Glutamatergic neuron (in vitro differentiated cells): ENCODE measurements at places on chromosomes 13 and 19. TPM values are rescaled to one million over a fixed set of nuclear protein-coding genes. Genes with fewer than 3 reads are reported as not detected.
A peak's percentile ranks its signal among the peaks of the same experiment; 100 is the strongest.

DNA sequence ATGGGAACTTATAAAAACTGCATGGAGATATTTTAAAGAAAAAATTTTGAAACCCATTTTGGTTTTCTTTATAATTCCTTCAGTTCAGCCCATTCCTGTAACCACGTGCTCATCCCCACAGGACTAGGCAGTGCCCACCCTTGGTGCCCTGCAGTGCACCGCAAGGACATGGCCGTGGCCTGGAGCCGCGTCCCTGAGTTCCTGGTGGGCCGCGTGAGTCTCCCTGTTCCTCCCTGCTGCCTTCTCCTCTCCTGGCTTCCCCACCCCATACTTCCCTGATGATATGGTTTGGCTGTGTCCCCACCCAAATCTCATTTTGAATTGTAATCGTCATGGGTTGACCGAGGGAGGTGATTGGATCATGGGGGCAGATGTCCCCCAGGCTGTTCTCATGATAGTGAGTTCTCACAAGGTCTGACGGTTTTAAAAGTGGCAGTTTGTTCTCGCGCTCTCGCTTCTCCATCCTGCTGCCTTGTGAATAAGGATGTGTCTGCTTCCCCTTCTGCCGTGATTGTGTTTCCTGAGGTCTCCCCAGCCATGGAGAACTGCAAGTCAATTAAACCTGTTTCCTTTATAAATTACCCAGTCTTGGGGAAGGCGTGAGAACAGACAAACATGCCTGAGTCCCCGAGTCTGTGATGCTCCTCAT is 31.6 kb upstream of the TFDP1 start:
- DNase-seq, result no peak

GRCh38 chr13:86591862-86592261 is 792.6 kb upstream of the SLITRK6 start:
- DNase-seq, result no peak

DNA sequence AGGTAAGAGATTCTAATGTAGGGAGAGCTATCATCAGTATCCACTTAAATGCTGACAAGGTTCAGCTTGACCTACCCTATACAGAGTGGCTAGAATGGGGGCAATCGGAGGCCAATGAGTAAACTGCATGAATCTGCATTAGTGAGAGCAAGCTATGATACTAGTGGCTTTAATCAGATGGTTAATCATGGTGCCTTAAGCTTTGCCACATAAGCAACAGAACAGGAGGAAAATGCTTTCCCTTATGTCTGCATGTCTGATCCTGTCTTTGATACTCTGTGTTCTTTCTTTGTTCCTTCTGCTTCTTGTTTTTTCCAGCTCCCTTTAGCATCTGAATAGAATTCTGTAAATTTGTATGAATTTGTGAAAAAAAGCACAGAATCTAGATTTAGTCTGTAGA is 91.1 kb downstream of the WDFY2 start:
- no peak for DNase-seq

DNA sequence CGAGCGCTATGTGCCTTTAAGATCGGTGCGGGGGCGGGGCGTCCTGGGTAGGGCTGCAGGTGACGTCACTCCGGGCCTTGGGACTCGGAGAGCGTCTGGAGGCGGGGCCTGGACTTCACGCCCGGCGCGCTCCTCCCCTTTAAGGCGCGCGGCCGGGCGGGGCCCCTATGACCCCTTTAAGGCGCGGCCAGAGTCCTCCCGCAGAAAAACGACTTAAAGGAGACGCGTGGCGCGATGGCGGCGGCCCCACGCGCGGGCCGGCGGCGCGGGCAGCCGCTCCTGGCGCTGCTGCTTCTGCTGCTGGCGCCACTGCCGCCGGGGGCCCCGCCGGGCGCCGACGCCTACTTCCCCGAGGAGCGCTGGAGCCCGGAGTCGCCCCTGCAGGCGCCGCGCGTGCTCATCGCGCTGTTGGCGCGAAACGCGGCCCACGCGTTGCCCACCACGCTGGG is at the start of gene COLGALT1:
Gene COLGALT1, plus strand, starts transcription at position 170 of the 449 bp plus-strand sequence. Its CDS starts 65 bp downstream, at position 235.
- peak; percentile 99 for DNase-seq

- no peak for DNase-seq
These were observed 2.0 kb upstream of the CCDC97 start for GRCh38 chr19:41307954-41308449.

- no peak for DNase-seq
These were observed 1.5 kb downstream of the DOCK9 start for GRCh38 chr13:98976338-98976737.

GRCh38 chr13:22937953-22938352 is 242.8 kb upstream of the SGCG start:
- DNase-seq, result no peak

Gene LGI4
- 14.4 TPM for total RNA-seq

Gene TMEM238
- total RNA-seq, result 1.3 TPM

Gene SIX5
- 2.0 TPM for total RNA-seq

Gene EDNRB
- 0.10 TPM for total RNA-seq

Gene CYP2A6
- total RNA-seq, result not detected
